ENCODE measurements at places on chromosomes 7 and 10. TPM values are rescaled to one million over a fixed set of nuclear protein-coding genes. Genes with fewer than 3 reads are reported as not detected.

DNA sequence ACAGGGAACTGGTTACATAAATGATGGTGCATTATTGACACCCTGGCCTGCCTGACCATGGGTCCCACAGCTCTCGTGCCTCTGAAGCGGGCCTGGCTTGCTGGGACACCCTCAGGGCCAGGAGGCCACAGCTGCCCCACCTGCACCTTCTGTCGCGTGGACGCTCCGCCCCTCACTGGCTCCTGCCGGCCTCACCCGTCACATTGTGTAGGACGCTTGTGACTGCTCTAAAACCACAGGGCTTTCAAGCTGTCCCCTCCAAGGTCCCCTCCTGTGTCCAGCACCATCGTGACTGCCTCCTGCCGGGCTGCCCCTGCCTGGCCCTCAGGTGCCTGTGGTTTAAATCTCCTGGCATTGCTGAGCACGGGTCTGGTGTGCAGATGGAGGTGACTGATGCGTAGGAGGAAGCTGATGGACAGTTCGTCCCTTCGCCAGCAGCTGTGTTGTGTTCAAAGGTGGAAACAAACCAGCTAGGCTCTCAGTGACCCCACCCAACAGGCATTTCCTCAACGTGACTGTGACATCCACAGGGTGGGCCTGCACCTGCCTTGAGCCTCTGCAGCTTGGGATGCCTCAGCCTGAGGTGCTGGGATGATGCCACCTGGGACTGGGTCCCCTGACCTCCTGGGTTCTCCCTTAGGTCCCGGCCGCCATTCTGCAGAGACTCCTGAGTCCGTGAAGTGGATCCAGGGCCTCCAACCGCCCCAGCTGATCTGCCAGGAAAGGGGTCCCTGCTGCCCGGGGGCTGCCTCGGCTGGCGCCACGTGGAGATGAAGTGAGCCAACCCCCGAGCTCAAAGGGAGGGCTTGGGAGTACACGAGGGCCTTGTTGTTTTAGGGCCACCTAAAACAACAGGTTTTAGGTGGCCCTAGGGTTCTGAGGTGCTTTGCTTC, 148.5 kb downstream of the WDR37 start:
- no peak for DNase-seq

GRCh38 chr10:101063050-101063525, 1.3 kb downstream of the KAZALD1 start:
- no peak for DNase-seq

GRCh38 chr10:35012781-35013180, 77.4 kb downstream of the CUL2 start:
- no peak for DNase-seq

- DNase-seq: no peak
Measured at GRCh38 chr10:55048830-55049498, 247.9 kb upstream of the PCDH15 start.

DNA sequence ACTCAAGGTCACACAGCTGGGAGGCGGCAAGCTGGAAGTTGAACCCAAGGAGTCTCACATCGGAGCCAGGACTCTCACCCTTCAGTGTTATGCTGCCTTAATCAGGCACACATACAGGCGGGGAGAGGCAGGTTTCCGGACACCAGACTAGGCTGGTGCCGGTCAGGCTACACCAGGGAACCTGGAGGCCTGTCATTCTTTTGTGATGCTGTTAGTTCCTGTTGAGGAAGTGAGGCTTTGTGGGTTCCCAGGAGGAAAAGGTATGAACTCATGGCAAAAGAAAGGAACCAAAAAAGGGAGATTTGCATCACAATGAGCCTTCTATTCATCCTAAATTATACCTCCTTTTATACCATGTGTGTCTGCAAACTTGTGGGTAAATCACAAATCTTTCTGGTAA, 103.8 kb downstream of the TCF7L2 start:
- peak; percentile 72 for DNase-seq

GRCh38 chr10:98365406-98366061, 49.4 kb downstream of the PYROXD2 start:
- DNase-seq: no peak

- DNase-seq: no peak
Measured at GRCh38 chr7:95139922-95140321, 184.4 kb downstream of the PON1 start.

DNA sequence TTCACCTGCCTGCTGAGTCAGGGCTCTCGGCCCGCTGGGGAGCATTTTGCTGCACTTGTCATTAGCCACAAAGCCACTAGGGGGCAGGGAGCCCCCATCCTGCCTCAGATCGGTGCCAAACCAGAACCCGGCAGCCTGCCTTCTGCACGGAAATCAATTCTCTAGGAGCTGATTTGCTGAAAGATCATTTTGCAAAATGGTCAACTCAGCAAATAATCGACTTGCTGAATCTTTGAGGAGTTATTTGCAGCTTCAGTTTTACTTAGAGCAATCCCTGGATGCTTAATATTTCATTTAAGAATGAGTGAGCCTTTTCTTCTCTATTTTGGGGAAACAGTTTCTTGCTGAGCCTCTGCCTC, 1.7 kb upstream of the GIMAP8 start:
- DNase-seq: peak; percentile 26

- no peak for DNase-seq
Measured at GRCh38 chr10:114479307-114479706, 75.0 kb upstream of the AFAP1L2 start.

DNA sequence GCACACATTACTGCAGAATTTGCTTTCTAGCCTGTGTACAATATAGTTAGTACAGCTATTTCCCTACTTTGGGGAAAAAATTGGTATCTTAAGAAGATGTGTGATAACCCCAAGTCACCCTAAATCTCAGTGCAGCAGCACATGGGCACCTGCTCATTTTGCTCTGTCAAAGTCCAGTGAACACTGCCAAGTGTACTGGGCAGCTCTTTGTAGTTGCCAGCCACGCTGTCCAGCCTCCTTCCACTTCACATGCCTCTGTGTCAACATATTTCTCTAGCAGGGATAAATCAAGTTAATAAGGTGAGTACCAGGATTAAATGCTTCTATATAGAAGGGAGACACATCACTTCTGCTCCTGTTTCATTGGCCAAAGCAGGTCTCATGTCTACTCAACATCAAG, 87.1 kb upstream of the CDC14C start:
- DNase-seq: no peak

The SLC35G1 gene
- total RNA-seq: 3.5 TPM

The HOXA6 gene
- not detected for total RNA-seq

The PRF1 gene
- 0.14 TPM for total RNA-seq

The MRC1 gene
- total RNA-seq: 0.05 TPM

The PAX4 gene
- total RNA-seq: not detected

The RINT1 gene
- 28.1 TPM for total RNA-seq
